H1 (cell line): ENCODE measurements at places on chromosomes 11 and 22. TPM values are rescaled to one million over a fixed set of nuclear protein-coding genes. Genes with fewer than 3 reads are reported as not detected.

DNA sequence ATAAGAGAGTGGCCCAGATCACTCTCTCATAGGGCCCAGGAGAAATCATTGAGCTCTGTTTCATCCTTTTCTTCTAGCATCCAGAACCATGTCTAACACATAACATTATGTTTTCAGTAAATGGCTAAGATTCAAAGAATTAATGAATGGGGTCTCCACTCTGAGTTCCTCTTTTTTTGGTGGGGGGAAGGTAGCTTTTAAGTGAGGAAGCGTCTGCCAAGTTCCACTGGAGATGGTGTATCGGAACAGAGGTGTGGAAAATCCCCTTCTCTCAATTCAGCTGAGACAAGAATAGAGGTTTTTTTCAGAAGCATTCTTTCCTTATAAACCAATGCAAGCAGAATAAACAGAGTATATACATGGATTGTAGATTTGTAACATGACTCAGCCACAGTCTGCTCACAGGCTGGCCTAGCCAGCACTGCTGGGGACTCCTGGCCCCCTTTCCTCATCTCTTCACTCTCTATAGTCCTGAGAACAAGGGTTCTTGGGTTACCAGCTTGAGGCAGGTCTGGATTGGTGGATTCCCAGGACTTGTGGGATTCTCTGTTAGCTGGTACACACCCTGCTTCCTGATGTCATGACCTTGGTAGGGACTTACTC, 97.2 kb downstream of the TRAF6 start:
- no peak for DNase-seq
- H3K4me3 ChIP-seq: no peak overlapping the region
- H3K4me1 ChIP-seq: no peaks in the 10 kb centered on the region

The PRRG4 gene
- 1.3 and 1.7 TPM in 2 replicates for total RNA-seq

The EFCAB6 gene
- 1.5 and 1.7 TPM in 2 replicates for total RNA-seq

GRCh38 chr11:69940246-69940610, 121.0 kb upstream of the FGF3 start:
- no peak overlapping the region for H3K4me3 ChIP-seq
- no peaks in the 10 kb centered on the region for H3K4me1 ChIP-seq
- no peak for DNase-seq
- H3K27ac ChIP-seq: no peak overlapping the region
- H3K27me3 ChIP-seq: no peaks in the 10 kb centered on the region

GRCh38 chr11:44747316-44747715, 20.6 kb downstream of the TSPAN18 start:
- no peaks in the 10 kb centered on the region for H3K36me3 ChIP-seq
- H3K27ac ChIP-seq: no peak overlapping the region
- no peaks in the 10 kb centered on the region; the same call in none of the 2 replicates for H3K27me3 ChIP-seq
- DNase-seq: no peak
- no peak overlapping the region for H3K4me3 ChIP-seq

The MMP8 gene
- not detected in 2 replicates for total RNA-seq

DNA sequence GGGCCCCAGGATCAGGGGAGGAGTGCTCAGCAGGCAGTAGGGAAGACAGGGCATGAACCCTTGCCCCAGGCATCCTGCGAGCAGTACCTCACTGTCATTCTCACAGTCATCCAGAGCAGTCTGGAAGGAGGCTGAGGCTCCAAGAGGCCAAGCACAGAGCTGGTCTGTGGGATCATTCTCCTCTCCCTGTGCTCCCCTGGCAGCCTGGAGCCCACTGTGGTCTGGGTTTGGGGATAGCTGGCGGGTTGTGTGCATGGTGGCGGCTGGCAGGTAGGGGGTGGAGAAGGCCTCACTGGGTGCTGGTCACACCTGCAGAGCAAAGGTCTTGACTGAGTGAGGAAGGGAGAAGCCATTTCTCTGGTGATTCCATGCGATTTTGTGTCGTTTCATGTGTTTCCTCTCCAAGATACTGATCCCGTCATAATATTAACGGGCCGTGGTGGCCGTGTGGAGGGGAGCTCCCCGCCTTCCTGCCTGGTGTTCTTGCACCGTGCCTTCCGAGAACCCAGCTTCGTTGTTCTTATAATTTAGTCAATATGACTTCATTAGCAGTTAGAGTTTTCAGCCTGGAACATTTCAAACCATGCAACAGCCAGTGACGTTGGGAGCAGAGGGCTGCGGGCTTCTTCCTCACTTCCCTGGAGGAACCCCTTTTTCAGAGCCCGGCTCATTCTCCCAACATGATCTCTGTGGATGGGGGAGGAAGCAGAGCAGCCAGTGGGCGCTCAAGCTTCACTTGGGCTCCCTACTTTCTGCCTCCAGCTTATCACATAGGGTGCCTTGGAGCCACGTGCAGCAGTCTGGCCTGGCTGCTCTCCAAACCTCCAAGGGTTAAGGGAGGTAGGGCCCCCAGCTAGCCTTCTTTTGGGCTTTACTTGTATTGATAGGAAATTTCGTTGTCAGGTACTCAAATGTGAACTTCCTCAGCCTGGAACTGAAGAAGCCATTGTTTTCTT, 20.8 kb upstream of the ADORA2A start:
- H3K36me3 ChIP-seq: peaks cover under 1% of the 10 kb centered on the region; the same call in 1 of the 2 replicates
- no peak overlapping the region for H3K27ac ChIP-seq
- no peaks in the 10 kb centered on the region for H3K27me3 ChIP-seq
- H3K4me3 ChIP-seq: no peak overlapping the region
- DNase-seq: no peak

GRCh38 chr11:126140201-126140925, 71.1 kb downstream of the RPUSD4 start:
- H3K4me1 ChIP-seq: peaks cover 7% of the 10 kb centered on the region
- no peak overlapping the region for H3K27ac ChIP-seq
- H3K36me3 ChIP-seq: no peaks in the 10 kb centered on the region
- H3K27me3 ChIP-seq: no peaks in the 10 kb centered on the region
- no peak for DNase-seq

The KDM4D gene
- 1.4 and 1.5 TPM in 2 replicates for total RNA-seq

GRCh38 chr11:10314199-10315072, 9.6 kb downstream of the ADM start:
- DNase-seq: no peak
- H3K4me1 ChIP-seq: peaks cover 8% of the 10 kb centered on the region
- H3K27ac ChIP-seq: no peak overlapping the region

The CAVIN3 gene
- total RNA-seq: 17.7 and 20.4 TPM in 2 replicates
